ENCODE measurements at places on chromosomes 7 and 10.

GRCh38 chr10:113666682-113667252 lies 2.9 kb upstream of the NRAP start:
- no peak for DNase-seq

GRCh38 chr10:34567659-34568253 lies 247.3 kb downstream of the PARD3 start:
- no peak for DNase-seq

DNA sequence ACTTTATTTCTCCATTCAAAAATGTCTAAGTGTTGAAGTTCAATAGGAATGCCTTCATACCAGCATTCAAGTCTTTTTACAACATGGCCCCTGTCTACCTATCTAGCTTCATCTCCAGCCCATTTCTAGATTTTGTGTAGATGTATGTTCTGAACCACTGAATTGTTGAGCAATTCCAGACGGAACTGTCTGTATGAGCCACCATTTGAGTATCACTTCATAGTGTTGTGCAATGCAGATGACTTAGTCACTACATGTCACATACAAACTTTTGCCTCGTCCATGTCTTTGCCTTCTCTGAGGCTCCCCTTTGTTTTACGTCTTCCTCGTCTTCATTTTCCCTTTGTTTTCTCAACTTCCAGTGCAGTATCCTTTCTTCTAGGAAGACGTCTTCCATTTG lies 118.1 kb downstream of the INHBA start:
- no peak for DNase-seq

GRCh38 chr10:33882996-33883395 lies 548.5 kb upstream of the NRP1 start:
- DNase-seq, result no peak

DNA sequence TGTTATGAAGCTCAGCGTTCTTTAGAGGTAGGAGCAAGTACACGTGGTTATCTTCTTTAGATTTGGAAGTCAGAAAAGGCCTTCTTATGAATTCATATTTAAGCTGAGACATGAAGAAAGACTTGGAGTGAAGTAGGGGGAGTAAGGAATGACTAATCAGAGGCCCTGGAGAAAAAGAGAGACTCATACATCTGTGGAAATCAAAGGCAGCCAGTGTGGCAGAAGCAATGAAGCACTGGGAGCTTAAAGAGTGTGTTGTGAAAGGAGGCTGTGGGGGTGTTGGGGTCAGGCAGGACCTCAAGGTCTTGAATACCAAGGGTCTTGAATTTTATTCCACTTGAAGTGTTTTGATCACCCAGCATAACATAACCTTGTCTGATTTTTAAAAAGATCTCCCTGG lies 35.7 kb upstream of the FGL2 start:
- DNase-seq, result no peak

DNA sequence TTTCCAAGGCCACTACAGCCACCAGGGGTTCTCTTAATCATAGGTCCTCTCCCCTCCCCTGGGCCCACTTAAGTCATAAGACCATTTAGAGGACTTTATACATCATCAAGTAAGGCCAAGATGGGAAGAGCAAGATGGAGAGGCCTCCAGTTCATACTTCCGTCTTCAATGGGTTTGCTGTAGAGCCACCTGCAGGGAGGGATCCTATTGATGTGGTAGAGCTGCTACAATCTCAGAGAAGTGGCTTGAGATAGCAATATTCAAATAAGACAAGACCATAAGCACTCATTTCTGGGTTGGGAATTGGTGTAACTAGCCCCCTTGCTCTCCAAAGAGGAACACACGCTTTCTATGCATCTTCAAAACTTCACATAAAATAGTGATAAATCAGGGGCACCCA lies 214.2 kb downstream of the PLXNA4 start:
- DNase-seq, result no peak

DNA sequence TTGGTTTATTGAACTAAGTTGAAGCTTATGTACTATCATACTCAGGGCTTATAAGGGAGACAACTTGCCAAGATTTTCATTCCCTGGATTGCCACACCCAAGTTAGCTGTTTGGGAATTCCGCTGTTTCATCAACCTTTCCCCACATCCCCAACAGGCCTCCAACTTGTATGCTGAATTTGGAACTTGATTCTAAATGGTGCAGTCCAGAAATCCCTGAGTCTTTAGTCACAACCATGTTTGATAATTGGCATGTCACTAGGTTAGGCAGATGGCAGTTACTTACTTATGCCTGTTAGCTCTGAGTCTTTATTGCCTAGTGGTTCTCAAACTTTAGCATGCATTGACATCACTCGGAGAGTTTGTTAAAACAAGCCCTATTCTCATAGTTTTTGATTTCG lies 135.4 kb upstream of the PRPS1L1 start:
- DNase-seq, result no peak

DNA sequence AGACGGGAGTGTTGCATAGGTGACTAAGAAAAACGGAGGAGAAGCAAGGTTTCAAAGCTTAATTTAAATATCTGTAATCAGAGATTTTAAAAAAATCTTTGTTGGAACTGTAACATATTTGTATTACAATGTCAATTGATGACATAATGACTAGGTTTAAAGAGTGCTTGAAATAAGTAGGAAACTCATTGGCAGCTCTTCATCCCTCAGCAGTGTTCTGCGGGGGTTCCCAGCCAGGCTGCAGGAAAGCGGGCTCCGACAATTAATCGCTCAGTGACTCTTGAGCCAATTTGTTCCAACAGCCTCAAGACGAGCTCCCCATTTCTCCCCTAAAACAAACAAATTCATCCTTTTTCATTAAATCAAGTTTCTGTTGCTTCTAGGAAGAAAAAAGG lies 22.6 kb downstream of the CPXM2 start:
- DNase-seq, result no peak

GRCh38 chr10:96622013-96622787 lies 35.4 kb upstream of the TM9SF3 start:
- no peak for DNase-seq

DNA sequence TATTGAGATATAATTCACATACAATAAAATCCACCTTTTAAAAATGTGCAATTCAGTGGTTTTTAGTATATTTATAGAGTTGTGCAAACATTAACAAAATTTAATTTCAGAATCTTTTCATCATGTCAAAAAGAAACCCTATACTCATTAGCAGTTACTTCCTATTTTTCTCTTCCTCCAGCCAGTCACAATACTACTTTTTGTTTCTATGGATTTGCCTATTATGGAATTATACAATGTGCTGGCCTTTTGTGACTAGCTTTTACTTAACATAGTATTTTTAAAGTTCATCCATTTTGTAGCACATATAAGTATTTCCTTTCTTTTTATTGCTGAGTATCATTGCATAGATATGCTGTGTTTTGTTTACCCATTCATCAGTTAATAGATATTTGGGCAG lies 199.9 kb upstream of the IMMP2L start:
- no peak for DNase-seq

- DNase-seq, result no peak
Measured at GRCh38 chr7:106425017-106425719, 140.4 kb upstream of the NAMPT start.

GRCh38 chr10:111289461-111289860 lies 212.6 kb downstream of the ADRA2A start:
- DNase-seq, result no peak

GRCh38 chr7:1246160-1246870 lies 13.6 kb downstream of the UNCX start:
- DNase-seq, result no peak

GRCh38 chr7:116949941-116950801 lies 3.1 kb upstream of the ST7 start:
- no peak for DNase-seq

DNA sequence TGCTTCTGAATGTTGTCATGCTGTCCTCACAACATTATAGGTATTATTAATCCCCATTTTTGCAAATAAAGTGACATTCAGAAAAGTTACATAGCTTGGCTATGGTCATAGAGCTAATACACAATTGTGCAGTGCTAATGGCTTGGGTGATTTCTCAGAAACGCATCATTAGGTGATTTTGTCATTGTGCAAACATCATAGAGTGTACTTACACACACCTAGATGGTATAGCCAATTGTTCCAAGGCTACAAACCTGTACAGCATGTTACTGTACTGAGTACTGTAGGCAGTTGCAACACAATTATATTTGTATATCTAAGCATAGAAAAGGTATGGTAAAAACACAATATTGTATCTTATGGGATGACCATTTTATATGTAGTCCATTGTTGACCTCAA lies 91.0 kb downstream of the BTAF1 start:
- DNase-seq, result no peak

DNA sequence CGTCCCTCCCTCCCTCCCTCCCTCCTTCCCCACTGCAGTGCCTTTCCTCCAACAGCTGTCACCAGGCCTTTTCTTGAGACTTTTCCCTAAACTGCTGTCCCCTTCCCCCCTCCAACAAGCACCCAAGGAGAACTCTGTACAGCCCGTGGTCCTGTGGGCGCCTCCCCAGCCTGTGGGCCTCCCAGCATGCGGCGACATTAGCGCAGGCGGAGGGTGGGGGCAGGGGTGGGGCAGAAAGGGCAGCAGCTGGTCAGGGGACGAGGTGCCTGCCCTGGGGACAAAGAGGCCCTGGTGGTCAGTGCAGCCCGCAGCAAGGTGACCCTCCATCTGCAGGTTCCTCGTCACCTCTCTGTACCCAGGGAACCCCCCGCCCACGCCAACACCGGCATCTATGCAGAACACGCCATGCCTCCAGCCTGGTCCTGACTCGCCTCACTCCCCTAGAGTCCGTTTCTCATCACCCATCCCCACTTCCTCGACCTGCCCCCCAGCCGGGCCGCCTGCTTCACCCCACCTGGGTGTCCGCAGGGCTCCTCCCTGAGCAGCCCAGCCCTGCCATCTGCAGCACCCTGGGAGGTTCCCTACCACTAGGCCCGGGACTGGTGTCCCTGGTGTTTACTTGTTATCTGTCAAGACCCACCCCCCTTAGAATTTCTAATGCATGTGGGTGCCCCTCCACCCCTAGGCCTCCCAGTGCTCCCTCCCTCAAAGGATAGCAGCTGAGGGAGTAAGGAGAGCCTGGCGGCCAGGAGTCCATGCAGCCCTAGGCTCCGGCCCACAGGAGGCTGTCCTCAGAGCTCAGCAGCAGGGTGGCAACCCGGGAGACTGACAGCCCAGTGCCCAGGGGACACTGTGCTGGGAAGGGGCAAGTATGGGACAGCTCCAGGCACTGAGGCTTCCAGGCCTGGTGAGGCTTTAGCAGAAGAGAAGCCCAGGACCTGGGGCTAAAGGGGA lies 147.8 kb downstream of the ARHGAP22 start:
- DNase-seq, result no peak

DNA sequence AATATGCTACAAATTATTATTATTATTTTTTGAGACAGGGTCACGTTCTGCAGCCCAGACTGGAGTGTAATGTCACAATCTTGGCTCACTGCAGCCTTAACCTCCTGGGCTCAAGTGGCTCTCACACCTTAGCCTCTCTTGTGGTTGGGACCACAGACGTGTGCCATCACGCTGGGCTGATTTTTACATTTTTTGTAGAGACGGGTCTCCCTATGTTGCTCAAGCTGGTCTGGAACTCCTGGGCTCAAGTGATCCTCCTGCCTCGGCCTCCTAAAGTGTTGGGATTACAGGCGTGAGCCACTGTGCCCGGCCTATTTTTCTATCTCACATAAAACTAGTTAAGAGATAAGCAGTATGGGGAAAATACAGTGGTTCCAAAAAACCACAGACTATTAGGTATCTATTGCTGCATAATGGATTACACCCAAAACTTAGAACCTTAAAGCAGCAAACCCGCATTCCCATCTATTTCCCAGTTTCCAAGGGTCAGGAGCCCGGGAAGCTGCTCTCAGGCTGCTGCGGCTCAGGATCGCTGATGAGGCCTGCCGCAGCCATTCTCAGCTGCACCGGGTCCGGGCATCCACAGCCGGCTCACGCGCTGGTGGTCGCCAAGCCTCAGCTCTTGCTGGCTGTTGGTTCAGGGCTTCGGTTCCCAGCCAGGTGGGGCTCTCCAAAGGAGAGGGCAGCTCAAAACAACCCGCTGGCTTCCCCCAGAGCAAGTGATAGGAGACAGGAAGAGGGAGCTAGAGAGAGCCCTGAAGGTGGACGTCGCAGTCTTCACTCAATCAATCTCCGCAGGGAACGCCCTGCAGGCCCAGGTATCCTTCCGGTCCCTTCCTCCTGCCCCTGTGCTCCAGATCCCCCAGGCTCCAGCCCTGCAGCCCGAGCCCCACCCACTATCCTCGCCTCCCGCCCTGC lies 128.2 kb downstream of the UBE2H start:
- DNase-seq, result no peak

DNA sequence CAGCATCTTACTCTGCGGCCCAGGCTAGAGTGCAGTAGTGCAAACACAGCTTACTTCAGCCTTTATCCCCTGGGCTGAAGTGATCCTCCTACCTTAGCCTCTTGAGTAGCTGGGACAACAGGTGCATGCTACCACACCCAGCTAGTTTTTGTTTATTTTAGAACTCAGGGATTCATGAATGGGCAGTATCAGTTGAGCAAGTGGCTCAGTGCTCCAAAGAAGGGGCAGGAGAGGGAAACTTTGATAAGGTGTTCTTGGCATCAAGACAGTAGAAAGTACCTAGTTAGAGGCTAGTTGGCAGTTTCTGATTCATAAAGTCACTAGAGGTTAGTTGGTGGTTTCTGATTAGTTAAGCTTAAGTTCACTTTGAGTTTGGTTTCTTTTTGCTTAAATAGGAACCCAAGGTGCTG lies 18.4 kb downstream of the TRIM24 start:
- DNase-seq, result no peak

DNA sequence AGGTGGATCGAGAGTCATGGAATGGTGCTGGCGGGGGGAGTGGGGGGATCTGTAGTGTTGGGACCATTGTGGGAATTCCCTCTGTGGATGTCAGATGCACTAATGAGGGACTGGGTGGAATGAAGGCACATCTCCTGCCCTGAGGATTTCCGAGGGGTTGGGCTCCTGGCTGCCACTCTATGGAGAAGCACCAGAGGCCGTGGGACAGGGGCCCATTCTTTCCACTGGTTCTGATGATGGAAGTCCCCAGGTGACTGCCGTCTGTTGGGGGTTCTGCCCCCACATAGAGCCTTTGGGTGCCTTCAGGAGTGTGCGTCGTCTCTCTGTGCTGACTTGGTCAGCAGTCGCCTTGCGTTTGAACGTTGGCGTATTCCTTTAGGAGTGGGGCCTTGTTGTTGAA lies 202.9 kb downstream of the GLRX3 start:
- no peak for DNase-seq

- DNase-seq, result no peak
Measured at GRCh38 chr10:8670461-8670860, 616.0 kb downstream of the GATA3 start.

DNA sequence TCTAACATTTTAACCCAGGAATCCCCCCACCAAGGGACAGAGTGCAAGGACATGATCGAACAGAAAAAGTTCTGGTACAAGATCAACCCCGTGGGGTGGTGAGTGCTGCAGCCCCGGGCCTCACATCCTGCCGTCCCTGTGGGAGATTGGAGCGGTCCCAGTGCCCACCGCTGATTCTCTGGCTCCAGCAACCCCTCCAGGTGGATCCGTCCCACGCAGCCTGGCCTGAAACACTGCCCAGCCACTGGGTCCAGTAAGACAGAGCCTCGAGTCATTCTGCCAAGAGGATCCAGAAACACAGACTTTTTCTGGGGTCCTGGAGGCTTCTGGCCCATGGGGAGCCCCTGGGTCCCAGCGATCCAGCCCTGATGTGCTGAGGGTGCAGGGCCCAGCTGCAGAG lies 29.5 kb downstream of the GRIFIN start:
- no peak for DNase-seq

- no peak for DNase-seq
Measured at GRCh38 chr10:124225029-124225466, 131.7 kb upstream of the CHST15 start.

All from activated CD8-positive, alpha-beta memory T cell treated with anti-CD3 and anti-CD28 coated beads for 1 hour (primary cell).